ENCODE measurements at places on chromosomes 4 and X.

- DNase-seq, result peak; percentile 25
Observed at GRCh38 chr4:3263053-3263875, 14.3 kb downstream of the MSANTD1 start.

DNA sequence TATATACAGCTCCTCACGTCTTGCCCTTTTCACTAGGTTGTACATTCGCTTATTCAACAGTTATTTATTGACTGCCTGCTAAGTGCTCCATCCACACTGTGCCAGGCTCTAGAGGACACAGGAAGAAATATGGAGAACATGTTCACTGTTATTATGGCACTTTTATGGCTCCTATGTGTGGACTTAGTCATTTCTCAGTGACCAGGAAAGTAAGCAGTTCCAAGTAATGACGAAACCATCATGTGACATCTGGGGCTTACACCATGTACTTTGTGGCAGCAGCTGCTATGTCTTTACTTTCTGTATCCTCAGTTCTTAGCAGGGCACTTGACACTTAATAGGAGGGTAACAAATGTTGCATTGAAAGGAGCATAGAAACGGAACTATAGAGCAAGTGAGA lies 278.0 kb downstream of the ANK2 start:
- no peak for DNase-seq

GRCh38 chr4:149202117-149202516 lies 613.5 kb downstream of the IQCM start:
- DNase-seq, result no peak

- DNase-seq, result no peak
Observed at GRCh38 chrX:703466-703865, 72.9 kb downstream of the SHOX start.

- no peak for DNase-seq
Observed at GRCh38 chr4:182553653-182554052, 310.5 kb downstream of the TENM3 start.

DNA sequence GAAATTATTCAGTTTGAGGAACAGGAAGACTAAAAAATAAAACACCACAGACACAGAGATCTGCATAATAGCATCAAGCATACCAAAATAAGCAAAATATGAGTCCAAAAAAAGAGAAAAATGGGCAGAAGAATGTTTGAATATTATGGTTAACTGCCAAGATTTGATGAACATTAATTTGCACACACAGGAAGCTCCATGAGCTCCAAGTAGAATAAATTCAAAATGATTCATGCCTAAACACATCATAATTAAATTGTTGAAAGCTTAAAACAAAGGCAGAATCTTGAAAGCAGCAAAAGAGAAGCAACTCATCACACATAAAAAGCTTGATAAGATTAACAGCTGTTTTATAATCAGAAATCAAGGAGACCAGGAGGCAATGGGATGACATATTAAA lies 156.6 kb upstream of the ARSJ start:
- no peak for DNase-seq

GRCh38 chr4:152485726-152486276 lies 50.1 kb downstream of the FBXW7 start:
- no peak for DNase-seq

GRCh38 chr4:169080981-169081380 lies 70.9 kb upstream of the CBR4 start:
- DNase-seq, result no peak

- no peak for DNase-seq
Observed at GRCh38 chrX:6946168-6946567, 201.3 kb upstream of the STS start.

DNA sequence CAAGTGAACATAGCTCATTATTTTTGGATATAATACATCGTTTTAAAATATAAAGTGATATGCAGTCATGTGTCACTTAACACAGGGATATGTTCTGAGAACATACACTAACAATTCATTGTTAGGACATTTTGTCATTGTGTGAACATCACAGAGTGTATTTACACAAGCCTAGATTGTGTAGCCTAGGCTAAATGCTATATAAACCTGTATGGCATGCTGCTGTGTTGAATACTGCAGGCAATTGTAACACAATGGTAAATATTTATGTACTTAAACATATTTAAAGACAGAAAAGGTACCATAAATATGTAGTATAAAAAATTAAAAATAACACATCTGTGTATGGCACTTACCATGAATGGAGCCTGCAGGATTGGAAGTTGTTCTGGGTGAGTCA lies 44.9 kb upstream of the GPRIN3 start:
- DNase-seq, result no peak

DNA sequence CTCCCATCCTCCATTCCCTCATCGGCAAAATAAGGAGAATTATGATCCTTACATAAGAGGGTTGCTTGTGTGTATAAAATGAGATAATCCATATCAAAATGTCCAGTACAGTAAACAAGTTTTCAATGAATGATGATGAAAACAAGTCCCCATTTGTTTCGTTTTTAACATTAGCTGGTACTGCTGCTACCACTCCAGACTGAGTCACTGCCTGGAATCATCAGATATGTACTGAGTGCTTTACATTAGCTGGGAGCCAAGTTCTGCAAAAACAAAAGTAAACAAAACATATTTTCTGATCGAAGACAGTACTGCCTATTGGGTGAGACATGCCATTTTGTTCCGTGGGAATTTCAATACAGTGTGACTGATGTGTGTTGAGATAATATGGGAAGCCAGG lies 123.2 kb upstream of the IGFBP7 start:
- no peak for DNase-seq

GRCh38 chr4:138242076-138242833 lies at the start of gene SLC7A11:
Gene SLC7A11, minus strand, starts transcription at chr4:138242349. Its CDS starts 280 bp downstream, at chr4:138242069.
- DNase-seq, result no peak

DNA sequence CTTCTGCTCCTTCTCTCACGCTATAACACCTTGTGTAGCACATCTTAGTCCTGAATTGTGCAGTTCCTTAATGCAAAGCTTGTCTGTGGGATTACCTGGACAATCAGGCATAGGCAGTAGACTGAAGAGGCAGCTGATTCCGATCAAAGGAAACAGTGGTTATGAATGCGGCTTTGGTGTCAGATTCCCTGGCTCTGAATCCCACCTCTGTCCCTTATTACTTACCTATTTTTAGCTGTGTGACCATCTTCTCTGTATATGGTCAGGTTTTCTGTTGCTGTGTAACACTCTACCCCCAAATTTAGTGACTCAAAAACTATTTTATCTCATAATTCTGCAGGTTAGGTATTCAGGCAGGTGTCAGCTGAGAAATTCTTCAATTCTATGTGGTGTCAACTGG lies 3.2 kb downstream of the ZBTB49 start:
- DNase-seq, result no peak

DNA sequence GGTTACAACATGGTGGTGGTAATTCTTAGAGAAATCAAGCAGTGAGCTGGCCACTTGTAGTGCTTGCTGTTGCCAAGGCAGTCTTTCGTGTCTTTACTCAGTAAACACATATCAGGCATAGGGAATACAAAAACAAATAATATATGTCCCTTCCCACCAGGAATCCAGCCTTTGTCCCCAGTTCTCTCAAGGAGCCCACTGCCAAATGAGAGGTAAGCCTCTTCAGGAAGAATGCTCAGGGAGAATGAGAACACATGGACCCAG lies 421 bp upstream of the PLAC1 start:
- no peak for DNase-seq

- DNase-seq, result no peak
Observed at GRCh38 chr4:143486314-143486713, 27.2 kb upstream of the SMARCA5 start.

- no peak for DNase-seq
Observed at GRCh38 chr4:40530961-40531635, 98.6 kb downstream of the RBM47 start.

DNA sequence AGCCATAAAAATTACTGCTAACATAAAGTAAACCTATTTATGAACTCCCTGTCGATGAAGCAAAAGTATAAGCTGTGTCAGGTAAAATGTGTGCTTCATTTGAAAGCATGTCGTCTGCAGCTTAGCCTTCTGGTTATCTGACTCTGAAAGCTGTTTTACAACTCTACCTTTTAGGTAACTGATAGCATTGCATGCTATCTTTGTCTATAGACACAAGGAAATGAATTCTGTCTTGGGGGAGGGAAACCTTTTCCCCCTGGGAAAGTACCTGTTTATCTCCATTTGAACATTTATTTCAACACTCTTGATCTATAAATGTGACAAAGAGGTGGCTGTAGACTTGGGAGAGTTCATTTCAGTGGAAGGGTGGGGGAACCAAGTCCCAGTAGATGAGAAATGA lies 51.4 kb downstream of the RAB40A start:
- no peak for DNase-seq

- no peak for DNase-seq
Observed at GRCh38 chrX:133838761-133839676, 146.4 kb downstream of the GPC3 start.

- no peak for DNase-seq
Observed at GRCh38 chrX:68997511-68997910, 167.7 kb downstream of the PJA1 start.

- no peak for DNase-seq
Observed at GRCh38 chrX:42538405-42538804, 239.6 kb downstream of the PPP1R2C start.

DNA sequence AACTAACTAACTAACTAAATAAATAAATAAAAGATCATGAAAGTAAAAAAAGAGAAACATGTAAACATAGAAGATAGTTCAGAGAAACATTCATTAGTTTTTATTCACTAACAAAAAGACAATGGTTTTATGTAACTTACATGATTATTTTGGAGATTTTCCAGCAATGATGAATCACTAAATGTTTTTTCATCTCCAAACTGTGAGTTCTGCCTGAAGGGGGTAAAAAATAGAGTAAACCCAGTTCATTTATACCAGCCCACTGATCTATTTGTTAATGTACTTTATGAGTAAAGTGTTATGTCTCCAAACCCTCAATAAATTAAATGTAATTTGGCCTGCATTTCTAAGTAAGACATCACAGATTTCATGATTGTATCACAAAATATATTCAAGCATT lies 101.1 kb downstream of the ATP8A1 start:
- no peak for DNase-seq

- DNase-seq, result no peak
Observed at GRCh38 chrX:3516051-3516541, 169.6 kb upstream of the MXRA5 start.

GRCh38 chr4:70559924-70560323 lies 32.1 kb upstream of the AMBN start:
- DNase-seq, result no peak

- DNase-seq, result no peak
Observed at GRCh38 chr4:82691431-82691830, 107.2 kb downstream of the SCD5 start.
